Stimulated activated CD4-positive, alpha-beta T cell treated with anti-CD3 and anti-CD28 coated beads, Interleukin-4, amount 100 ng/mL, for 1 hour (primary cell): ENCODE measurements at places on chromosomes 7 and 10.

DNA sequence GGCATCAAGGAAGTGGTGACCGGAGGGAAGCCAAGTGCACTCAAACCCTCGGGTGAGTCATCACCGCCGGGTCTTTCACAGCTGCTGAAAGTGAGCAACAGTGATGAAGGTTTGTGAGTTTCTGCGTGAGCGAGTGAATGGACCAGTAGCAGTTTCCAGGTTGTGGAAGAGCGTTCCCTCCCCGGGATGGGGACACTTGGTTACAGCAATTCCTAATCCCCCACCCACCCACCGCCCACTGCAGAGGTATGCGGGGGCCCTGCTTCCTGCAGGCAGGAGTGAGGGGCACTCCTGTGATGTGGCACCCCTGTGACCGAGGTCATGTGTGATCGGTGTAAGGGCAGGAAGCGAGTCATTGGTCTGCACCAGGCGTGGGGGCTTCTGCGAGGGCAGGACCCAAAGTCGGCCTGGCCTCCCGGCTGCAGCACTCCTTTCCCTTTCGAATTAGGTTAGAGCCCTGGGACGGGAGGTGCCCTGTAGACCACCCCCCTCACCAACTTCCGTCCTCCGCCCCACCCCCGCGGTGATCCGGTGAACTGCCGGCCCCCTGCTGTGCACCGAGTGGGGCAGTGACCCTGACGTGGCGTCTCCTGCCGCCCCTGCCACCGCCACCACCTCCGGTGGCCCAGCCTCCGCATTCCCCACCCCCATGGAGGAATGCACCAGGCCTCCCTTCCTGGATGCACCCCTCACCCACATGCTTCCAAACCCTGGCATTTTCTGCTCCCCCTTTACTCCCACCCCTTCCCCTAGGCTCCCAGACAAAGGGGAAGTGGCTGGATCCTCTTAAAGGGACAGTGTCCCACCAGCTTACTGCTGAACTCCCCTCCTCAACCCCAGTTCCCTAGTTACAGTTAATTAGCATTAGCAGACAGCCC, 10.9 kb downstream of the LIMK1 start:
- peak; percentile 70 for DNase-seq

GRCh38 chr7:117009705-117010361, 56.5 kb downstream of the ST7 start:
- DNase-seq: no peak

GRCh38 chr7:141455723-141456122, 95.5 kb upstream of the AGK start:
- DNase-seq: no peak

DNA sequence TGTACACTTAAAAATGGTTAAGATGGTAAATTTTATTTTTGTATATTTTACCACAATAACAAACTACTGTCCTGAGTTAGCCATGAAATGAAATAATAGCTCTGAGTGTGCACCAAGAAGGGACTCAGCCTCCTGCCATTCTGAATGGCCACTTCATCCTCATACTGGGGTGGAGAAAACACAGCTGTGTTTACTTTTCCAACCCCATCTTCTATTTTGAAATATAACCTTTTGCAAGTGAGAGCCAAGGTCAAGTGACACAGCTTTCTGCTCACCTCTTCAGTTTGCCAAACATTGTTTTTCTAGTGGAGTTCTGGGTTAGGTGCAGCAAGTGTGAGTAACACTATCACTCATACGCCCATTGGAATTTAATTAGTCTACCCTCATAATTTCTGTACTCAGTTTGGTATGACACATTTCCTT, 107.4 kb upstream of the GLCCI1 start:
- no peak for DNase-seq

DNA sequence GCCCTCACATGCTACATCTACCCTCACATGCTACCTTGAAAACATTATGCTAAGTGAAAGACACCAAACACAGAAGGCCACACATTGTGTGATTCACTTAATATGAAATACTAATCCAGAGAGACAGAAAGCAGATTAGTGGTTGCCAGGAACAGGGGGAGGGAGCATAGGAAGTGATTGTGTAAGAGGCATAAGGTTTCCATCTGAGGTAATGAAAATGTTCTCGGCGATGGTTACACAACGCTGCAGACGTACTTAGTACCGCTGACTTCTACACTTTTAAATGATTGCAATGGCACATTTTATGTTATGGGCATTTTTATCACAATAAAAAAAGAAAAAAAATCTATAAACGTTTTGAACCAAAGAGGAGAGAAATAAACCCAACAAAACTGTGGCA, 742.3 kb downstream of the TYW1 start:
- no peak for DNase-seq

DNA sequence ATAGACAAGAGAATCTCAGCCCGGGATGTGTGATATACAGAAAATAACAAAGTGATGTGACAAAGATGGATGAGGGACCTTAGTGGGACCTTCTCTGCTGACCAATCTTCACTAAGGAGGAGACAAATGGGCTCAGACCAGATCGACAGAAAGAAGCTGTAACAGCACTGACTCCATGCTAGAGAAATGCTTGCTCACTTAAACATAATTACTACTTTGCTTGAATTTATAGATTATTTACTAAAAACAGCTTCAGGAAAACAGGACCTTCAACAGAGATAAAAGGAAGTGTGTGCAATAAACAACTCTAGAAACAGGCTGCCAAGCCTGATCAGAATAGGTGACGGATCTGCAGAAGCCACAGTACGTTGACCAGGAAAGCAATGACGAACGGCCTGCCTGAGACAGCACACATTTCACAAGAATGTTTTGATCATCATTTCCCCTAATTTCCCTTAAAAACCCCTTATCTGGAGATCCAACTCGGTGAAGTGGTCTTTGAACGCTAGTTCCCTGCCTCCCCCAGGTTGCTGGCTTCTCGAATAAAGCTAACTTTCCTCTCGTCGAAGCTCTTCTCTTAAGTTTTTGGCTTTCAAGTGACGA, 98.4 kb upstream of the STEAP1B start:
- DNase-seq: no peak
